Renal cortical epithelial cell (primary cell): ENCODE measurements at places on chromosomes 12 and 14.

GRCh38 chr12:3544296-3544965, 53.4 kb downstream of the PRMT8 start:
- DNase-seq: no peak

DNA sequence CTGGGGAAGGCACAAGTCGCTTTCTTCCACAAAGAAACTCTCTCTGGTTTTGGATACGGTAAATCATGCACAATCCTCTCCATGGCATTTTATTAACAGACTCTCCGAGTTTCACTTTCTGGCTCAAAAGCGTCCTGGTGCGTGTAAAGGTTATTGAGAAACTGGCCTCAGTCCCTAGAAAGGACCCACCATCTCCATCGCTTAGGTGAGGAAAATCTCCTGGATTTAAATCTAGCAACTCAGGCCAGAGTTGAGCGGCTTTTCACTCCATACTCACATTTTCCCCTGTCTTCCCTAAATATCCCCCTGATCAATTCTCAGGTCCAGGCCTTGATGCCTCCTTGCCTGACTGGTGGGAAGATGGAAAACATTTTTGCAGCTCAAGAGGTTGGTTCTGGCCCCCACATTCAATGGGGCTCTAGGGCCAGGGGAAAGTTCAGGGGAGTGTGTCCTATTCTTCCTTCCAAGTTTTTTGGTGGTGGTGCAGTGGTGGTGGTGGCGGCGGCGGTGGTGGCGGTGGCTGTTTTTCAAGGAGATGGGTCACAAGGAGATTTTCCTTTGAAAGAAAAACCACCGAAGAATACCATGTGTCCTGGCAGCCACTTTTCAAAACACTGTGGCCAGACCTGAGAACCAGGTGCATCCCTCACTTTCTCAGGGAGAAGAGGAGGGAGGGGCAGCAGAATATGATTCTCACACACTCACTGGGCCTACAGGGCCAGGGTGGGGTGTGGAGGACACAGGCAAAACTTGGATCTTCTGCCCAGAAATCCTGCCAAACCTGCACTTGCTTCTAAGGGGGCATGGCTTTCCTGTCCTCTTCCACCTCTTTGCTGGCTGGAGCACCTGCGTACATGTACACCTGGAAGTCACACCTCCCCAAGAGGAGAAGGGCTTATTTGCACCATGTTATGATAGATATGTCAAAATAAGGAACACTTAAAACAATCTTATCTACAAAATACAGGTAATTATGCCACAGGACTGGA, 46.7 kb upstream of the PNMA1 start:
- DNase-seq: no peak

DNA sequence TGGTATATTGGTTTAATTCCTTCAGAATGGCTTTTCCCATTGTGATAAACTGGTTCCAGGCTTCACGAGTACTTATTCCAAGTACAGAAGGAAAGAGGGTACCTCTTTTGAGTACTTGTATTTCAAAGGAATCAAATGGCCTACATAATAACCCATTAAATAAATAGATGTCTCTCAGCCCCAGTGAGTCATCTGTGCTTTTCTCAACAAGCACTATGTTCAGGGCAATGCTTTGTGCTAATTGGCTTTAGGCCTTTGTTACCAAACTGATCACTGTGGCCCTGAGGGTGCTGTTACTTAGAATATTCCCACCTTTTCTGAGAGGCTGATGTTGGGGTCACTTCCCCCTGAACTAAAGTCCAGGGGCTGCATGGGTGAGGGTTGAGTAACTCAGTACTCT, 107.1 kb downstream of the LRRK2 start:
- peak; percentile 45 for DNase-seq

DNA sequence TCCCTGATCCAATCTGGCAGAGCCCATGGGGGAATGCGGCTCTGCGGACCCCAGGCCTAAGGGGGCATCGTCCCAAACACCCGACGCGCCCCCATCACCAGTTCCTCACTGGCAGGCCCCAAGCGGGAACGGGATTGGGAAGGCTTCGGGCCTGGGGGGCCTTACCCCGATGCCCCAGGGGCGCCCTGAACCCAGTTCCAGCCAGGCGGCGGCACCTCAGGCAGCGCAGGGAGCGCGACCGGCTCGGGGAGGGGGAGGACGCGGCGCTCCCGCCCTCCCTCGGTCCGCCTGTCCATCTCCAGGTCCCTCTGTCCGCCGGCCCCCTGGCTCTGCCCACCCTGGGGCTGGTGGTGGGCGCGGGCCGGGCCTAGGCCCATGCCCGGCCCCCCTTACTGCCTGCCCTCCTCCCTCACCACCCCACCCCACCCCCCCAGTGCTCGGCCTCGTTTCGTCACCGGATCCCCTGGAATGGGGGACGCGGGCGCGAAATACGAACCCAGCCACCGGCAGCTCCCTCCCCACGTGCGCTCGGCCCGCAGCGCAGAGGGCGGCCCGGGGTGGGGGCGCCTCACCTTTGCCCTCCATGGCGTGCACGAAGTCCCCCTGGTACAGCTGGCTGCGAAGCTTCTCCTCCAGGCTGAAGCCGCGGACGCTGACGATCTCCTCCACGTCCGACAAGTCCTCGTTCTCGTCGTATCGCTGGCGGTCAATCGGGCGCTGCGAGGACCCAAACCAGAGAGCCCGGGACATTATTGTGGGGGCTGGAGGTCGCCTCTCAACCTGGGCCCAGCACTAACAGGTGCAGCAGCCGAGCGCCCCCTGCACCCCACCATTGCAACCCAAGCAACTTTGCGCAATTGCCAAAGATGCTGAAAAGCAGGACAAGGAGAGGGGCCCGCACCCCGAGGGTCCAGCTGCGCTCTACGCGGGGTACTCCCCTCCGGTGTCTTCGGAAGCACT, 2.3 kb downstream of the KDM2B start:
- DNase-seq: no peak

DNA sequence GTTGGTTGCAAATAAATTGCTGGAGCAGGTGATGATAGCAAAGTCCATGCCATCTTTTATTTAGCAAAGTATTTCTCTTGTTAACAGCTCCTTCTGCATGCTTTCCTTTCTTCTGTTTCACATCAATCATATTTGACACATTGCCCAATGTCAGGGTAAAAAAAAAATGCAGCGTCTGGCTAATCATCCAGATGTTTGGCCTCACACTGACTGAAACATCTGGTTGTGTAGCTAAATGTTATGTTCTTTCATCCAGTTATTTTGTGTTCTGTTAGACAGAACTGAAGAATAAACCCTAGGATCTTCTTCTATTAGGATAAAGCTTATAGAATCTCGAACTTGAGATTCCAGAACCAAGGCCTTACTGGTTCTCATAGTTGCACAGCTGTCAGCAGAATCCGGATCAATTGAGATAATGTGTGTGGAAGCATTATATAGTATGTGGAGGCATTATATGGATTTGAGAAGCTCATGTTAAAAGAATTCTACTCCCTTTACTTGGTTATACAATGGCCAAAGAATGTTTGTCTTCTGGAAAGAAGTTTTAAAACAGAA, 859.2 kb downstream of the DIO2 start:
- DNase-seq: no peak

DNA sequence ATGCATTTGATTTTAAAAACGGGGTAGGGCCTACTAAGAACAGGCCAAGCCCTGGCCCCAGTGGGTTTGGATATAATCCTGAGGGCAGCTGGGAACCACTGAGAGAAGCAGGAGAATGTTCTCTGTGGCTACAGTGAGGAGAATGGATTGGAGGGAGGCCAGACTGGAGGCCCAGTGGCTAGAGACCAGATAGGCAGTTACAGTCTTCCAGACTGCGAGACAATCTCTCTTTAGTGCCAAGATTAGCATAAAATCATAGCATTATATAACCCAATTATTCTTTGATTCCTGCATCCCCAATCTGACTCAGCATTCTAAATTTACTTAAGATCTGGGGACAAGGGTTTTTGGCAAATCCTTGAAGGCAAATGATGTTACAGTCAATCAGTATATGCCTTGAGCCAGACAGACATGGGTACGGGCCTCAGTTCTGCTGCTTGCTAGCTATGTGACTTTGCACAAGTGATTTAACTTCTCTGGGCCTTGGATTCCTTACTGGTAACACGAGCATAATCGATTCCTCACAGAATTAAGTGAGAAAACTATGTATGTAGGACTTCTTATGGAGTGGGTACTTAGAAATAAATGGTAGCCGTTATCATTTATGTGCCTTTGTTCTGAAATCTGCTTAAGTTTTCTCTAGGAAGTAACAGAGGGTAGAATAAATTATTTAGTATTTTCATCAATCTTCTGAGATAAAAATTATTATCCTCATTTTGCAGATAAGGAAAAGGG, 18.3 kb downstream of the NINJ2 start:
- DNase-seq: no peak

- DNase-seq: no peak
These were observed 232.8 kb downstream of the MSRB3 start for GRCh38 chr12:65511134-65511834.
